H1 (cell line): ENCODE measurements at places on chromosomes 3 and 15.

GRCh38 chr3:188202358-188203138, 48.6 kb downstream of the LPP start:
- DNase-seq: no peak

DNA sequence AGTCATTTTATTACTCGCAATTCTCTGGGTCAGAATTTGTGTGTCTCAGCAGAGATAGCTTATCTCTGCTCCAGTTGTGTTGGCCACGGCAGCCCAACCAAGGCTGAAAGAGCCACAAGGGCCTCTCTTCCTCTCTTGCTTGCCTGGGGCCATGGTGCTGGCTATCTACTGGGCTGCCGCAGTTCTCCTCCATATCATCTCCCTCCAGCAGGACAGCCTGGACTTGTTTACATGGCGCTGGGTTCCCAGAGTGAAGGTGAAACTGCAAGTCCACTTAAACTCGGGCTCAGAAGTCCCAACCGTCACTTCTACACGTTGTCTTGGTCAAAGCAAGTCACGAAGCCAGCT, 134.8 kb downstream of the UACA start:
- DNase-seq: no peak

DNA sequence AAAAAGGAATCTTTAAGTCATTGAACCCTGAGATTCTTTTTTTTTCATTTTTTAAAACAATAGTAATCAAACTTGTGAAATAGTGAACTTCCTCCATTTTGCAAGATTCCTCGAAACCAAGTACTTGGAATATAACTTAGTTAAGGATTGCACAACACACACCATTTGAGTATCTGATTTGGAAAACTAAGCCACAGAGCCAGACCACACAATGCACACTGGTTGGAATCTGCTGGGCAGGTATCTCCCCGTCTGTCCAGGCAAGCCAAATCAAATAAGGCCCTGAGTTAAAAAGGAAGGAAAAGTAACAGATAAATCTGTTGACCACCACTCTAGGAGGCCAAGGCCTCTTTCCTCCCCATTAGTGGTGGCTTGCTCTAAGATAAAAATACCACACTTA, 177.5 kb upstream of the ICE2 start:
- no peak for DNase-seq

- no peak for DNase-seq
These were observed 19.4 kb downstream of the PLSCR1 start for GRCh38 chr3:146524961-146525360.

DNA sequence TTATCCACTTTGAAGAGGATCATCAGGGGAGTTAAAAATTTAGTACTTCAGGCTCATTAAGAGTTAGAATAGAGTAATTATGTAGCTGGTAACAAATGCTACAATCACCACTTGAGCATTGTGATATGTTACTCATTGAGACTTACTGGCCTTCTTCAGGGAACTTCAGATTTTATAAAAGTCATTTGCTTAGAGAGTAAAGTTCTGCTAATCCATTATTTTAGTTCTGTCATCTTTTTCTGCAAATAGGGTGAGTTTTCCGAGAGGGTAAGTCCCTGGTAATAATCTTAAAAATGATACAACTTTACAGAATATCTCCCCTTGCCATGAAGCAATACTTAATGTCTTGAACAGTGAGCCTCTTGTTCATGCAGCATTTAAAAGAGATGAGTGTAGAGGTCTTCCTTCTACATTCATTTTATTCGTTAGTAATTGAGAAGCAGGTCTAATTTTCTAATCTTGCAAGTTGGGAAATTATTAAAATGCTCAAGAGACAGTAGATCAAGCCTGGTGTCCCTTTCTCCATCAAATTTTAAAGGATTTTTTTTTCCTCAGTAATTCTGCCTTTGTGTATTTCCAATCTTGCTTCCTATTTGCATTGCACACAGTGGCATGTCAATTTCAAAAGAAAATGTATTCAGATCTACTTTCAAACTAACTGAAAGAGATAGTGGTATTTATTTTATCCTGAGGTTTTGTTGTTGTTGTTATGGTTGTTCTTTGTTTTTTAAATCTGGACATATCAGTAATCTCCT, 52.6 kb downstream of the MBNL1 start:
- DNase-seq: no peak
